ENCODE measurements at places on chromosomes 11 and 22.
A peak's percentile ranks its signal among the peaks of the same experiment; 100 is the strongest.

DNA sequence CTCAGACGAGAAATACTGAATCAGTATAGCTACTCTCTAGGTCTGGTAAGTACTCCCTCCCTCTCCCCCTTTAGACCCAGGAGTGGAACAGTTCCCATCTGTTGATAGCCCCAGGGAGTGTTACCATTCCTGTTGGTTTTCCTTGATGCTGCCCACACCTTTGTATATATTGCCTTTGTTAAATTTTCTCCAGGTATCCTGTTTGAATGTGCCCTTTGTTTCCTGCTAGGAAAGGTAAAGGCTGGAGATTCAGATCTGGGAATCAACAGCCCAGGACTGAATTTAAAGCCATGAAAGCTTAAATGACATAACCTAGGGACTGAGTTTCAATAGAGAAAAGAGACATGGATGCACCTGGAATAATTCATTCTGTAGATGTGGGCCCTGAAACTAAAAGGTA is 68.3 kb downstream of the CCDC83 start:
- DNase-seq: no peak

GRCh38 chr11:4095509-4096230 is 1.1 kb downstream of the RRM1 start:
- DNase-seq: no peak

- no peak for DNase-seq
Observed at GRCh38 chr22:40813912-40814315, 5.2 kb downstream of the SLC25A17 start.

GRCh38 chr11:32451808-32452207 is 16.5 kb upstream of the WT1 start:
- DNase-seq: no peak

DNA sequence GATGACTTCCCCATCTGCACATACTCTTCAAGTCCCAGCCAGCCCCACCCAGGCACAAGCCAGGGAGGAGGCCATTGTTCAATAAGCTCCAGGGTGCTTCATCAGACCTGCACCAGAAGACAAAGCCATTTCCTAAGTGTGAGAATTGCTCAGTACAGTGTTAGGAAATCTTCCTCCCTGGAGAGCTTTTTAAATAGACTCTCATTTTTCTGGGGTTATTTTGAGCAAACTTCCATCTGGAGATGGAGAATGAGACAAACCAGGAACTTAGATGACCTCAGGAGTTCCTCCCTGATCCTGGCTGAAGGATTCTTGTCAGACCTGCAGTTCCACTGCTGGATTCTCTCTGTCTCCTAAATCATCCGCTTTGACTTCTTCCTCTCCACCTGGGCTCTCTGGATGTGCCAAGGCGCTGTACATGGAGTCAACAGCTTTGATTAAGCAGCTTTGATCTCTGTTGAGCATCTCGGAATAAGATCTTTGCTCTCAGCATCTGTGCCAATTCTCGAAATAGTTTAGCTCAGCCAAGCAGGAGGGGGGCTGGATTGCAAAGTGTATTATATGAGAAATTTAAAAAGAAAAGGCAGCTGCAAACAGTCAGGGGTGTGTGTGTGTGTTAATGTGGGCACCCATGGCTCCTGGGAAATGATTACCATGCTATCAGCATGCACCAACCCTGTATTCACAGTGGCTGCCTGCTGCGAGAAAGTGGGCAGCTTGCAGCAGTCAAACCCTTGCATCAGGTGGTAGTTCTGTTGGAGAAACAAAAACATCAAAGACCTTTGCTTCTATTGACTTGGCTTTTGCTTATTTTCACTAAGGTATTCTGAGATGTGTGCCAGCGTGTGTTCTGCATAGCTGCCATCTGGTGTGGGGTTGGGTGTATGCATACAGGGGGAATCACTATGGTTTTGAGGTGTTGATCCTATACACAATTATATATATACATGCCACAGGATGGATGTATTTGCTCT is 70.2 kb upstream of the NAV2 start:
- no peak for DNase-seq

DNA sequence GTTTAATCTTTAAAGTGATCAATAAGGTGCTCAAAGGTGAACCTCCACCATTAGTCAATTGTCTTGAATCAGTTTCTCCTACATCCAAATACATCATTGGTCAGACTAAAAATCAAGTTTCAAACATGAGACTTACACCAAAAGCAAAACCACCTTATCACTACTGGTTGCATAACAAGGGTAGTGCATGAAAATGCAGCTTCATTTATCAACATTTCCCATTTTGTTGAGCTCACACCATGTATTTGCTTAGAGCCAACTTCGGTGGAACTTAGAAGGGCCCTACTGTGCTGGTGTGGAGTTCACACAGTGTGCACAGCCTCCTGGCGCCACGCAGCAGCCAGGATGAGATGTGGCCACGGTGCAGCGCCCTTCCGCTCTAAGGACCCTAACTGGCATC is 23.1 kb upstream of the PHLDA2 start:
- no peak for DNase-seq

- DNase-seq: no peak
Observed at GRCh38 chr22:42371099-42371498, 61.1 kb downstream of the NFAM1 start.

DNA sequence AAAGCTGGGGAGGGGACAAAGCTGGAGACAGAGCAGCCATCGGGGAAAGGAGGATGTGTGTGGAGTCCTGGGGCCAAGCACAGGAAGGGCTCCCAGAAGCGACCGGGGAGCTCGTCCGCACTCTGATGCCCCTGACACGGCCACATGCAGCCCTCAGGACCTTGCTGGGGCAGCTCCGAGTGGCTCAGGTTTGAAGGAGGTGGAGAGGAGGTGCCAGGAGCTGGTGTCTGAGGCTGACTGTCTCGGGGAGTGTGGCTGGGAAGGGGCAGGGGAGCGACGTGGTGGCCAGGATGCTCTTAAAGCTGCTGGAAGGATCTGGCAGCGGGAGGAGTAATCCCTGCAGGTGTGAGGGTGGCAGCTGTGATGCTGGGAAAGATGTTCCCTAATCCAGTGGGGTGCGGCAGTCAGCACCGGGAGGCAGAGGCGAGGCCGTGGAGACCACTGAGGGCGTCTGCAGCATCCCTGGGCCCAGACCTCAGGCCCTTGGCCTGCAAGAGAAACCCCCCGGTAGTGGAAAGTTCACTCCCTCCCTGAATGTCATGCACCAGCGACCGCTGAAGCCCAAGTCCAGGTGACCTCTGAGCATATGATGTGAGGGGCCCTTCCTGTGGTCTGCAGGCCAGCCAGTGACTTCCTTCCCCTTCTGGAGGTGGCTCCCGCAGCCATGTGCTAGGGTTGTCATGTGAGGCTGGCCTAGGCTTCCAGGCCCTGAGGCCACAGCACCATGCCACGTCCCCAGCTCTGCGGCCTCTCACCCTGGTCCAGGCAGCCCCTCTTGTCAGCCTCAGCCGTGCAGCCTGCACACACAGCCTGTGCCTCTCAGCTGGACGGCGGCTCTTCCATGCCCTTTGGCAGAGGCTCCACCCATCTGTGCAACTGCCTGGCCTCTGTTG is 17.2 kb upstream of the CTSD start:
- peak; percentile 40 for DNase-seq

- DNase-seq: no peak
Observed at GRCh38 chr22:49321477-49322055, 506.1 kb downstream of the BRD1 start.

DNA sequence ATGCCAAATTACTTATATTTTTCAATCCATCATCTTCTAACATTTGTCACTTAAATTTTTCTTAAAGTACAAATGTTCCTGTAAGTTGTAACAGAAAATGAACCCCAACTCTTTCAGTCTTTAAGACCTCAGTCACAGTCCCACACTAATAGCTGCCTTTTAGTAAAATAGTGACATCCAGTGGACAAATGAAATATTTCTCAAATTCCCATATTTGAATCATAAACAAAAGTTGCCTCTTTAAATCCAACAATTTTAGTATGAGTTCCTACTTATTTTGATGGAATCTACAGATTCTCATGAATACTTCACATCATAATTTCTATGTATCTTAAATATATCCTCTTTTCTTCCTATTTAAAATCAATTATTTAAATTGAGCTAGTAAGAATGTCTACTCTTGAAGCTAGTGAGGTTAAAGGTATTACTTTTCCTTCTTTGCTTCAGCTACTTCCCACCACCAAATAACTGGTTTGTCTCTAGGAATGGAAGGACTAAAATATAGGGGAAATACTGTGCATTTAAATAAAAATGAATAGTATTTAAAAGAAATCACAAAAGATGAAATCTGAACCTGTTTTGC is 9.2 kb downstream of the LIN7C start:
- no peak for DNase-seq

DNA sequence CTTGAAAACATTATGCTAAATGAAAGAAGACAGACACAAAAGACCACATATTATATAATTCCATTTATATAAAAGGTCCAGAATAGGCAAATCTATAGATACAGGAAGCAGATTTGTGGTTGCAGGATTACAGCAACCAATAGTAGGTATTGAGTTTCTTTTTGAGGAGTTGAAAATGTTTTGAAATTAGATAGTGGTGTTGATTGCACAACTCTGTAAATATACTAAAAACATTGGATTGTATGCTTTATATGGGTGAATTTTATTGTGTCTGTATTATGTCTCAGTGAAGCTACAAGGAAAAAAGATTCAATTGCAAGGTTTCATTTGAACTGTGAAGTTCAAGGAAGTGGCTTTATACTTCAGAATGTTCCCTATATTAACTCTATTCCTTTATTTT is 3.0 kb upstream of the RRAS2 start:
- no peak for DNase-seq

- DNase-seq: no peak
Observed at GRCh38 chr11:28822576-28822975, 714.4 kb downstream of the METTL15 start.

DNA sequence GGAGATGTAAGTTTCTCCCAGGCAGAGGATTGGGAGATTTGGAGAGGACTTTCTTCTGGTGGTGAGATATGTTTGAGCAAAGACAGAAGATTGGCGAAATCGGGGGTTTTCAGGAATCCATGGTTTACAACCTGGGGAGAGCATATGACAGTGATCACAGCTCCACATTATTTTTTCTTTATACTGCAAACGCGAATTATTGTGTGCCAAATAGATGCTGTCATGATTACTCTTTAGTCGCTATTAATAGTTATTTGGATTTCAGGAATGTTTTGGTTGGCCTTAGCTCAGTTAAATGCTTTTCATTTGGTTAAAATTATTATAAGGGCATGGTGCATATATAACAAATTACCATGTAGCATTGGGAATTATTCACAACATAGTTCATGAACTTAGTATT is 15.2 kb downstream of the ATXN10 start:
- no peak for DNase-seq

GRCh38 chr22:21564411-21564810 is 3.1 kb upstream of the UBE2L3 start:
- DNase-seq: no peak

DNA sequence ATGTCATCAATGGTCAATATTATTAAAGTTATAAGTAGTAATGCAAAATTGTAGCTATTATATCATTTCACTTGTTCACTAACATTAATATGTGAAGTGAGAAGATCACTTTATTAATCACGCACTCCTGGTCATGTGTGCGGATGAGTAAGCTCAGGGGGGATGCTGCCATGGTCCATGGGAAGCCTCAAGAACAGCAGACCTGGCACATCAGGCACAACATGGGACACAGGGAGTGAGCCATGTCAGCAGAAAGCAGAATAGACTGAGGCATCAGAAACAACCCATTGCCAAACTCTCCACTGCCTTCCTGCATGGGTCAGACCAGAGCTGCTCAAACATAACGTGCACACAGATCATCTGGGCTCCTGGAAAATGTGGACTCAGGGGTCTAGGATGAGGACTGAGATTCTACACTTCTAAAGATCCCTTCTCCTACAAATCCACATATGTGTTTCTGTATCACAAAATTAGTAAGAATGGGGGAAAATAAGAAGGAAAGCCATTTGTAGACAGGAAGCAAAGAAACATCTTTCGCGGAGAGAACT is 63.8 kb upstream of the VPREB1 start:
- no peak for DNase-seq

- DNase-seq: peak; percentile 98
Observed at GRCh38 chr11:67606492-67607295, at the start of gene NDUFV1. NDUFV1 (plus strand) TSS chr11:67606936; CDS start chr11:67607005, 69 bp downstream.

- DNase-seq: no peak
Observed at GRCh38 chr11:67059671-67060070, 3.0 kb downstream of the RHOD start.

DNA sequence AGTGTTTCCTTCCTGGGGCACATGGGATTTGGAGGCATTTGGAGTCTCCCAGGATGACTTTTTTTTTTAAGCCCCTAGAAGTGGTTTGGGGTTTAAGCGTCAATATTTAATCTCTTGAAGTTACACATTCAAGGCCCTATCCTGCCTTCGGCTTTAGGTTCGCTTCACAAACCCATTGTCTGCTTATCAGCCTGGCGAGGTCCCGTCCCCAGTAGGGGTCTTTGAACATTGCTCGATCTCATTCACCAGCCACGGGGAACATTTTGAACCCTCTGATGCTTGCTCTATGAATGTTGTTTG is 75.9 kb downstream of the KCNQ1 start:
- no peak for DNase-seq
